ENCODE measurements at places on chromosomes 11 and 22.

GRCh38 chr11:70544067-70544773, 145.9 kb downstream of the CTTN start:
- no peak for DNase-seq

GRCh38 chr22:21703684-21704316, 31.8 kb downstream of the YPEL1 start:
- DNase-seq, result no peak

DNA sequence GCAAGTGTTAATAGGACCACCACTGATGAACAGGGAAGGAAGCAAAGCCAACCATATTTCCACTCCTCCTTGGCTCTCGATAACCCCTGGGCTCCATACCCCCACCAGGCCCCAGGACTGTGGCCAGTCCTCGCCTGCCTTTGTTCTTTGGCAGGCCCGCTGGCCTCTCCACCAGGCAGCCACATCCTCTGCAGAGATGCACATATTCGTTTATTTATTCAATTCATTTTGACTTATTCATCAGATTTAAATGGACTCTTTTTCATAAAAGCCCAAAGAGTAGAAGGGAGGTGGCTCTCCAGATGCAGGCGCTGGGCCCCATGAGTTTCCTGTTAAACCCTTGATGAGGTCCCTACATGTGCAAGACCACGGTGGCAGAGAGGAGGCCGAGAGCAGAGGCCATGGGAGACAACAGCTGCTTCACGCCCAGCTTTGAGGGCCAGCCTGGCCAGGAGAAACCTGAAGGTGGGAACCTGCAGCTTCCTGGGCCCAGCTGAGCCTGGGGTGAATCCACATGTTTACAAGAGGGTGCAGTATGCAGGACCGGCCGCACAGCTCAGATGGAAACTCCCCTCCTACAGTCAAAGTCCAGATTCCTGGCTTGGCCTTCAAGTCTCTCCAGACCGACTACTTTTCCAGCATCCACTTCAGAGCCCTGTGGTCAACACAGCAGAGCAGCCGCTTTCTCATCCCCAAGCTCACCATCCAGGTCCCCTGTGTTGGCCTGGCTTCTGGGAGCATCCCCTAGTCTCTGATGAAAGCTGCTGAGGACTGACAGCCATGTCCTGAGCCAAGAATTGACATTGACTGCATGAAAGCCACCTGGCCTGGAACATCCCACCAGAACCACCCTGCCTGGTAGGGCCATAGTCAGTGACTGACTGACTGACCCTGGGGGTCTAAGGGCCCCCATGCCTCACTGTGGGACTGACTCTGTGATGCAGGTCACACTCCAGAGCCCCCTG, 39.7 kb upstream of the CCND1 start:
- no peak for DNase-seq

- DNase-seq, result no peak
Measured at GRCh38 chr11:74450318-74450717, 17.0 kb downstream of the KCNE3 start.

DNA sequence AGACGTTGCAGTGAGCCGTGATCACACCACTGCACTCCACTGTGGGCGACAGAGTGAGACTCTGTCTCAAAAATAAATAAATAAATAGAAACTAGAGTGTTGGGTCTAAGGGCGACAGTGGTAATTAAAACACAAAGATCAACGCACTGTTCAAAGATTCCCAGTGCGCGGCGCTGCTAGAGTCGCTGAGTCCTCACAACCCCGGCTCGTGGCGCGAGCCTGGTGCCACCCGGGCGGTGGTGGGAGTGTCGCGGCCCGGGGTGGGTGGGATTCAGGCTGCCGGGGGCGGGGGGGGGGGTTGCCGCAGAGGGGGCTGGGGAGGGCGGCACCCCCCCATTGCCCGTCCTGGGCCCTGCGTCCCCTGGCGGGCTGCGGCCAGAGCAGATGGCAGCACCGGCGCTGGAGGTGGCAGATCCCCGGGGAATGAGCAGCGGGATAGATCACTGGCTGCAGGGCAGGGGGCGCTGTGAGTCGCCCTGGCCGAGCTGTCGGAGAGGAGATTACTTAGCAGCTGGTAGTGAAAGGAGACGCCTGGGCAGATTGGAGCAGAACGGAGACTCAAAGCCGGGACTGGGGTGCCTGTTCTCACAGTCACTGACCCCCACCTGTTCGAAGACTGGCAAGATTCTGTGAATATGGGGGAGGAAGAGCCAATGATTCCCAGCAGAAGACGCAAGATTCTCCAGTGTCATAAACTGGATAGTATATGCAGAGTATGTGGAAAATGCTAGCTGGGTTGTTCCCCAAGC, 30.2 kb upstream of the APOBEC3A start:
- DNase-seq, result peak; percentile 34

DNA sequence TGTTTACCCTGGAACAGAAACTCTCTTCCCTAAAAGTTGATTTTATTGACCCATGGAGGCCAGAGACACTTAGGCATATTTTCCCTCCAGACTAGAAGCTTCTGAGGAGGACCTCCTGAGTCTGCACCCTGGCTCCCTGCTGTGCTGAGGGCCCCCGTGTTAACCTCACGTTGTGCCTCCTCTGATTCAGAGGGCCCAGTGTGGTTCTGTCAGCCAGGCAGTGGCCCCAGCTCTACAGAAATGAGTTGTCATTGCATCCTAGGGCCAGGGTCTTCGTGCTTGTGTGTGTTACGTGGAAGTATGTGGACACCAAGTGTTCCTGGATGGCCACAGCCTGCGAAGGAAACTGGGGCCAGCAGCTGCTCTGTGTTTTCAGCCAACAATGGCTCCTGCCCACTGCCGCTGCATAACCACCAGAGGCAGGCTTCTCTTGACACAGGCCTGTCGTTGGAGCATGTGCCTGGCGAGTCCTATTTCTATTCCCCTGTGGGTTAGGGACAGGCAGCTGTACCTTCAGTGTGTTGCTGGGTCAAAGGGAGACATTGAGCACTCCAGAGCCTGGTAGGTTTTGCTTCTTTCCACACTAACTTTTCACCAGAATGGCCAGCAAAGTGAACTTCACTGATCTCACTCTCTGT, 44.5 kb downstream of the MED15 start:
- DNase-seq, result no peak

- DNase-seq, result peak; percentile 11
Measured at GRCh38 chr11:28899706-28900105, 791.5 kb downstream of the METTL15 start.

GRCh38 chr11:123173856-123174186, 21.2 kb downstream of the CLMP start:
- no peak for DNase-seq

- DNase-seq, result no peak
Measured at GRCh38 chr11:61128947-61129638, 26.8 kb downstream of the CD5 start.

- DNase-seq, result no peak
Measured at GRCh38 chr11:120285256-120285655, 39.8 kb upstream of the TLCD5 start.

- DNase-seq, result peak; percentile 96
Measured at GRCh38 chr11:118910309-118911112, 15.2 kb downstream of the BCL9L start.

GRCh38 chr11:121141066-121141465, 40.0 kb downstream of the TECTA start:
- no peak for DNase-seq

- DNase-seq, result no peak
Measured at GRCh38 chr11:90250970-90251369, 28.1 kb upstream of the CHORDC1 start.

DNA sequence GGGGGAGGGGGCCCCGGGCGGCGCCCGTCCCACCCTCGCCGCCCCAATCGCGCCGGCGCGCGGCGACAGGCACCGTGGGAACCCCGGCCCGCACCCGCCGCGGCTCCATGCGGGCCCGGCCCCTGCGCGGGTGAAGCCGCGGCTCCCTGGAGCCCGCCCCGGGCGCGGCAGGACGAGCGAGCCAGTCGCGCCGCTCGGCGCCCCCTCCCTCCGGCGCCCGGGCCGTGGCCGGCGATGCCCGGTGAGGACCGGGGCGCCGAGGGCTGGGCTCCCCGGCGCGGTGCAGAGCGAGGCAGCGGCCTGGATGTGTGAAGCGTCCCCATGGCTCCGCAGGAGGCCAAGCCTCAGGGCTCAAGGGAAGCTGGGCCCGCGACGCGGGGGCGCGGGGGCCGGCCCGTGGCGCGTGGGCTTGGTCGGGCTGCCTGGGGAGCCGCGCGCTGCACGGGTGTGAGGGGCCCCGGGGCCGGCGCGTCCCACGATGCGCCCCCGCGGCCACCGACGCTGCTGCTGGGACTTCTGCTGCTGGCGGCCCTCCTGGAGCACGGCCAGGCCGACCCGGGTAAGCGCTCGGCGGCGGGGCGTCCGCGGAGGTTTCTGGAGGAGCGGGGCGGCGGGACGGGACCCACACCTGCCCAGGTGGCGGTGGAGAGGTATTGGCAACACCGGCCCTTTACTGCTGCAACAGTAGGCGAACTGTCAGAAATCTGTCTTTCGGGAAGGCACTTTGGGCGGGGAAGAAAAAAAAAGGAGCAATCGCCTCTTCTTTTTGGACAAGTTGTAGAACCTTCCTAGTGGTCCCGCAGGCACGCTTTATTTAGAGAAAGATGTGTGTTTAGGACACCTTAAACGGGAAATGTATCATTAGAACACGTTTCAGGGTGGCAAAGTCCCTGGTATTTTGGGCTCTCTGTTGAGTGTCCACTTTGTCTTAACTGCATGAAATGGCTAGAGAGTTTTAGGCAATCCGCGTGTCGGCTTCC, 119.4 kb downstream of the HIPK3 start:
- no peak for DNase-seq

GRCh38 chr22:41919357-41920224, 4.7 kb upstream of the SHISA8 start:
- DNase-seq, result peak; percentile 21
